Fibroblast of lung (primary cell): ENCODE measurements at places on chromosomes 5 and 9. TPM values are rescaled to one million over a fixed set of nuclear protein-coding genes. Genes with fewer than 3 reads are reported as not detected.

Gene PCDHGB4
- total RNA-seq = 10.0 and 18.3 TPM in 2 replicates

Gene GLRA1
- not detected in 2 replicates for total RNA-seq

Gene CCNO
- not detected in 2 replicates for total RNA-seq

Gene SLC9A3
- 0.50 and 0.51 TPM in 2 replicates for total RNA-seq

Gene SHISAL2B
- total RNA-seq = not detected in 2 replicates

Gene MYOT
- not detected in 2 replicates for total RNA-seq

Gene YTHDC2
- 22.6 and 32.7 TPM in 2 replicates for total RNA-seq

Gene FOXD1
- total RNA-seq = 0.77 and 1.5 TPM in 2 replicates

Gene CTSV
- total RNA-seq = under 0.01 and 0.66 TPM in 2 replicates

Gene TIGD6
- 8.7 and 10.4 TPM in 2 replicates for total RNA-seq

Gene IDNK
- total RNA-seq = 5.9 and 7.8 TPM in 2 replicates

Gene TENT4A
- total RNA-seq = 9.5 and 10.4 TPM in 2 replicates

Gene KLF9
- 27.6 and 29.5 TPM in 2 replicates for total RNA-seq

Gene TAF11L9
- total RNA-seq = not detected in 2 replicates

Gene SLC36A2
- not detected in 2 replicates for total RNA-seq

Gene KCNV2
- total RNA-seq = not detected in 2 replicates

Gene SERF1A
- total RNA-seq = 2.8 and 4.4 TPM in 2 replicates

Gene IL5
- total RNA-seq = not detected in 2 replicates

Gene DDX4
- not detected in 2 replicates for total RNA-seq

Gene ATG10
- 8.7 and 8.8 TPM in 2 replicates for total RNA-seq

Gene HAVCR1
- not detected in 2 replicates for total RNA-seq

Gene NIM1K
- total RNA-seq = 7.7 and 14.7 TPM in 2 replicates

Gene UNC5A
- not detected in 2 replicates for total RNA-seq

Gene CLIC3
- 1.3 and 3.5 TPM in 2 replicates for total RNA-seq

Gene PCDHA1
- total RNA-seq = under 0.01 TPM in 2 replicates

Gene ACOT12
- total RNA-seq = 0.26 and 2.0 TPM in 2 replicates

Gene SCAMP1
- total RNA-seq = 44.9 and 60.6 TPM in 2 replicates

Gene PLAC8L1
- total RNA-seq = not detected in 2 replicates

Gene OR1J2
- 0.26 and 0.33 TPM in 2 replicates for total RNA-seq

Gene TRIM14
- total RNA-seq = 4.4 and 8.6 TPM in 2 replicates

Gene FRMD3
- under 0.01 and 0.66 TPM in 2 replicates for total RNA-seq

Gene PDE6A
- total RNA-seq = under 0.01 TPM in 2 replicates

Gene ARSI
- 5.9 and 8.5 TPM in 2 replicates for total RNA-seq

Gene DIMT1
- total RNA-seq = 20.8 and 26.4 TPM in 2 replicates

Gene ATP6V1G1
- 102 and 111 TPM in 2 replicates for total RNA-seq

Gene SPOCK1
- total RNA-seq = 11.1 and 30.3 TPM in 2 replicates

Gene ZNF608
- 18.0 and 25.3 TPM in 2 replicates for total RNA-seq

Gene ROR2
- total RNA-seq = 27.9 and 39.5 TPM in 2 replicates

Gene CLPTM1L
- 189 and 215 TPM in 2 replicates for total RNA-seq
